Esophagus squamous epithelium (tissue), 5 donors: ENCODE measurements at places on chromosomes 1 and 21.

DNA sequence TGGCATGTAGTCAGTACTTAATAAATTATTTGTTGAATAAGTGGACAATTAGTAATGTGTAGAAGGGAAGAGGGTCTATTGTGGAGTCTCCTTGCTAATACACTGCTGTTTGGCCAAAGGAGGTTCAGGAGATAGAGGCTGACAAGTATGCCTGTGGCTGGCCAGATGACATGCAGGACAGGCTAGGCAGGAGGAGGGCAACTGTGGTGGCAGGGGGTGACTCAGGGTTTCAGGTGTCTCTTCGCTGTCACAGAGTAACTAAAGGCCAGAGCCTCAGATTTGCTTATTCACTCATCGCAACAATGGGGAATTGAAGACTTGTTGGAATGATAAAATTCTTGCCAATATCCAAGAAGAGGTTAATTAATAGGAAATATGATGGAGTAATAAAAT, 33.1 kb downstream of the THRAP3 start:
- no peak for DNase-seq

GRCh38 chr1:185539277-185539943, 194.8 kb upstream of the HMCN1 start:
- DNase-seq = no peak

- no peak for DNase-seq
These were observed 11.5 kb downstream of the RORC start for GRCh38 chr1:151819976-151820623.

GRCh38 chr1:172167796-172168596, 252.5 kb upstream of the C1orf105 start:
- no peak for DNase-seq

- no peak for DNase-seq
These were observed 20.9 kb downstream of the S1PR1 start for GRCh38 chr1:101257500-101258325.

DNA sequence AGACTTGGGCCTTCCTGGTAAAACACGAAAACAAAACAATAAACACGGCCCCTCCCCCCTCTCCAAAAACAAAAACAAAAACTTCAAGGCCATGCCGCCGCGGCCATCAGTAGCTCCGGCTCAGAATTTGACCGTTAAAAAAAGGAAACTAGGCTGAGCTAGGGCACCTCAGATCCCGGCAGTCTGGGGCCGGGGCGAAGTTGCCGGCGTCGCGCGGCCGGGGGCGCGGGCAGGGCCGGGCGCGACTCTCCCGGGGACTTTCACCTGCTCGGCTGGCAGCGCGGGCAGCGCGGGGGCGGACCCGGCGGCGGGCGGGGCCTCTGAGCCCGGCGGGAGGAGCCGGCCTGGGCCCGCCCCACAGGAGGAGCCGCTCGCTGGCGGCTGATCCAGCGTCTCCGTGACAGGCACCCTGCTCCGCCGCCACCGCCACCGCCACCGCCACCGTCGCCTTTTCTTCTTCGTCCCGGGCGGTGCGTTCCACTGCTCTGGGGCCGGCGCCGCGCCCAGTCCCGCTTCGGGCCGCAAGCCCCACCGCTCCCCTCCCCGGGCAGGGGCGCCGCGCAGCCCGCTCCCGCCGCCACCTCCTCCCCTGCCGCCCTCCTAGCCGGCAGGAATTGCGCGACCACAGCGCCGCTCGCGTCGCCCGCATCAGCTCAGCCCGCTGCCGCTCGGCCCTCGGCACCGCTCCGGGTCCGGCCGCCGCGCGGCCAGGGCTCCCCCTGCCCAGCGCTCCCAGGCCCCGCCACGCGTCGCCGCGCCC, at the start of gene NOS1AP:
TSS of gene NOS1AP (plus strand) at position 358 of the 760 bp plus-strand sequence. CDS start 487 bp downstream, outside the sequence.
- peak; percentile 3 for DNase-seq

DNA sequence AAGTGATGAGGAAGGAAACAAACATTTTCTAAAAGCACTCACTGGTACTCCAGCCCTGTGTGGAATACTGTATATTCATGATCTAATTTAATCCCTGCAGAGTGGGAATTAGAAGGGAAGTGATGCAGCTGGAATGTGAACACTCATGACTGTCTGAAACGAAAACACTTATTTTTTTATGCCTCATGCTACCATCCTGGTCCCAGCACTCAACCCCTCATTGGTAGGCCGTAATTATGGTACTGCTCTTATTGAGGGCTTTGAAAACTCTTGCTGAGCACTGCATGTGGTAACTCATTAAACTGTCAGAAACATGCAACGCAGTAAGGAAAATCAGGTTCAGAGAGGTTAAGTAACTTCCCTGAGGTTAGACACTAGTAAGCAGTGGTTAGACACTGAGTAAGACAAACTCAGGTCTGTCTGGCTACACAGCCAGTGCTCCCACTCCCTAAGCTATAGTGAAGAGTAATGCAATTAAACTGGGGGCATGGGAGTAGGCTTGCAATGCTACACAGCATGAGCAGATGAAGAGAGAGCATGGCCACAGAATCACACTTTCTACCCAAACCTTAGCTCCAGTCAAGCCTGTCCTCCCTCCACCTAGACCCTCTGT, 17.3 kb upstream of the TNFSF4 start:
- no peak for DNase-seq

- DNase-seq = no peak
These were observed 2.7 kb upstream of the SAMSN1 start for GRCh38 chr21:14548779-14549178.

- DNase-seq = no peak
These were observed 62.9 kb upstream of the SYT6 start for GRCh38 chr1:114216431-114217173.

DNA sequence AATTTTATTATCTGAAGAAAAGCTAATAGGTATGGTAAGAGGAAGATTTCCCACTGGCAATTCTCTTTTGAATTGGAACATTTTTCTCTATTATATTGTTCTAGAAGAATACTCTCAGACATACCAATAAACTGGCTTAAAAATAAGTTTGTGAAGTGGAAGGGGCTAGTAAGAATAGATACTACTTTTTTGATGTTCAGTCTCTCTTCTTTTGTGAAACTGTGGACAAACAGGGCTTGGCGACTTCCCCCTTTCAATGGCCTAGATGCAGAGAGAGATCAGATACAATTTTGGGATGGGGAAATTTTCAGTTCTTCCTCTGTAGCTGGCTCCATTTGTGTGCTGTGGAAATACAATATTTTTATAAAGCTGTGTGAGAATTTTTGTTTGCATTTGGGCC, 2.5 kb downstream of the PBX1 start:
- DNase-seq = no peak

GRCh38 chr21:44925378-44925755, 4.7 kb upstream of the ITGB2 start:
- no peak for DNase-seq

DNA sequence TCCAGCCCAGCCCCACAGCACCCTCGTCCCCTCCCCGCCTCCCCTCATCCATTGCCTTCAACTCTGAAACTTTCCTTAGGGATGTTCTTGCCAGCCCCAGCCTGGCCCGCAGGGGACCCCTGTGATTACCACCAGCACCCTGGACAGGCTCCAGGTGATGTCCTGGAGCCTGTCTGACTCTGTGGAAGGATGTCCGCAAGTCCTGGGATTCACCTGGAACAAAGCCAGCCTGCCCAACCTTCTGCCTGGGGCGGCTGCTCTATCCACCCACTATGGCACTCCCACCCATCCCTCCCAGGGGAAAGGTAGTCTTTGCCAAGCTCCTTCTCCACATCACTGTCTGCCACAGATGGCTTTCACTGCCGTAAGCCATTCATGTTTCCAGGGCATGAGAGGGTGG, 24.4 kb upstream of the PTPRF start:
- DNase-seq = no peak

DNA sequence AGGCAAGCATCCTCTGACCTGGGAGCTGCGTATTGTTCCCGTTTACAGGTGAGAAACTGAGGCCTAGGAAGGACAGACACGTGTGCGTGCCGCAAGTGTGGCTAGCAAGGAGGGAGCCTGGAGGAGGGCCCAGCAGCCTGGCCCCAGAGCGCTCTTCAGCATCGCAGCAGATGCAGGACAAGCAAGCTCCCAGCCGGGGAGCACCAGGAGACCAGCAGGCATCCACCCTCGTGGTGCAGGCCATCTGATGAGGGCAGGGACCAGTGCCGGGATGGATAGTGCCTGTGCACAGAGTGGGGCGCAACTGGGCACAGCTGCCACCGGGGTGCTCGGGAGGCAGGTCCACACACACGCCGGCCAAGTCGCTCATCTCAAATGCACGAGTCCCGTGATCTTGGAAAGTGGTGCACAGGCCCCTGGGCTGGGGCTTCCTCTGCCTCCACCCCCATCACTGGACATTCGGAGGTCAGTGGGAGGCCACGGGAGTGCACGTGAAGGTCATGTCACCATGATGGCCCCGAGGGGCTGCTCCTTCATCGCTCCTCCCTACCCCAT, 55.1 kb downstream of the COL18A1 start:
- DNase-seq = no peak

GRCh38 chr1:88150330-88150729, 533.7 kb upstream of the PKN2 start:
- no peak for DNase-seq

DNA sequence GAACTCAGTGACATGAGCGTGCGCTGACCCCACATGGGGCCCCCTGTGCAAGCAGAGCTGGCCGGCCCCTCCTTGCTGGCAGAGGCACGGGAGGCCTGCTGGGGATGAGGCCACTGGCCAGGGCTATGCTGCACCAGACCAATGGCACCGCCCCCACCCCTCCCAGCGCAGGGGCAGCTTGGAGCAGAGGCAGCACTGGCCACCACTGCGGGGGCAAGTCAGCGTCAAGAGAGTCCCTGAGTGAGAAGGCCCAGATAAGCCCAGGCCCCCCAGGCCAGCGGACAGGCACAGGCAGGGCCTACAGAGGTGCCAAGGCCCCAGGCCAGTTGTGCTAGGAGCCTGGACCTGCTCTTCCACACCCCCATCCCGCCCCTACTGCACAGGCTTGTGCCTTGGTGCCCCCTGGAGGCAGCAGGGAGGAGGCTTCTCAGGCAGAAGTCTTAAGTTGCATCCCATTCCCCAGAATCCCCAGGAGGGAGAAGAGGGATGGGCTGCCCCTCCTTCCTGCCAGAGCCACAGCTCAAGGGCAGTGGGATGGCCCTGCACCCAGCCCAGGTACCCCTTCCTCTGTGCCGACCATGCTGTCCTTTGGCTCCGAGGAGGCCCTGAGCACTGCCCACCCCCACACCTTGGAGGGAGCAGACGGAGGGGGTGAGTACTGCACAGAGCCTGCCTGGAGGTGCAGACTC, 35.8 kb downstream of the EPHX1 start:
- DNase-seq = no peak

GRCh38 chr1:108082001-108082400, 117.0 kb upstream of the VAV3 start:
- DNase-seq = no peak

DNA sequence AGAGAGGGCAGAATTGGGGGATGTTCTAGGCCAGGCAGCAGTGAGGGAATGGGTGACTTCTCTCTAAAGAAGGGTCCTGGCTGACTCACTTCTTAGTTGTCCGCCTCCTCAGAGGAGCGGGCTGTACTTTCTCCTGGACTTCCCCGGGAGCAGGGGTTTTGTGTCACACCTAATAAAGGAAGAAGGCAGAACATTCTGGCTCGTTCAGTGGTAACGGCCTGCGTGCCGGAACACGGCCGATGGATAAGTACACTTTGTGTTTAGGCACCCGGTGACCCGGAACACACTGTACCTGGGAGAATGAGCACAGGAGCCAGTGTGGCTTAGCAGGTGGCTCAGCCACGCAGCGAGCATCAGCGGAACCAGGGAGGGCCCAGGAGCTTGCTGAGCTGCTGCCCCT, 84.7 kb downstream of the FBXO2 start:
- DNase-seq = no peak

DNA sequence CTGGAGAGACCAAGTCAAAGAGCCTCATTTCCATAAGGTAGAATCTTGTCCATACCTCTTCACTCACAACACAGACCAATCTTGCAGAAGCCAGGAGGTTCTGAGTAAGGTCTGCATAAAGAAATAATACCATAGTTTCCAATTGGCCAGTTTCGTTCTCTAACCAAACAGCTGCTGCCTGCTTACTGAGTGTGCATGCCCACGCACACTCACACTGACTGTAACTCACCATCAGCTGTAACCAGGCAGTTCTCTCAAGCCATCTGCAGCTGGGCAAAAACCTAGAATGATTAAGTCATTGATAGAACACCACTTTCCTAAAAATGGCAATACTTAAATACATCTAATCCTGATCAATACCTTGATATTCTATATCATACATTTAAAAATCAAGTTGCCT, 106.6 kb upstream of the VAV3 start:
- no peak for DNase-seq

DNA sequence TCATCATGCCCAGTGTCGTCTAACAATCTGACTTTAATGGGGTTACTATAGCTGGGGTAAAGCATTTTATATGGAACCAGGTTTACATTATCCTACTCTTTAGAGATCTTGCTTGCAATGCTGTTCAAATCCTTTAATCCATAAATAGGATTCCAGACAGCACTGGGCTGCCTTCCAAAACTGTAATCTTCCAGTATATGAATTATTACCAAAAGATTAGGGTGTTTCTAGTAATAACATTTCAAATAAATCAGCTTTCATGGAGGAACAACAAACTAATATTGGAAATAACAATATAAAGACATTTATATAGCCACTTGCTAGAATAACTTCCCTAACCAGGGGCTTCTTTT, 88.6 kb upstream of the PLXNA2 start:
- no peak for DNase-seq

GRCh38 chr1:3545363-3546047, 65.8 kb downstream of the MEGF6 start:
- no peak for DNase-seq

DNA sequence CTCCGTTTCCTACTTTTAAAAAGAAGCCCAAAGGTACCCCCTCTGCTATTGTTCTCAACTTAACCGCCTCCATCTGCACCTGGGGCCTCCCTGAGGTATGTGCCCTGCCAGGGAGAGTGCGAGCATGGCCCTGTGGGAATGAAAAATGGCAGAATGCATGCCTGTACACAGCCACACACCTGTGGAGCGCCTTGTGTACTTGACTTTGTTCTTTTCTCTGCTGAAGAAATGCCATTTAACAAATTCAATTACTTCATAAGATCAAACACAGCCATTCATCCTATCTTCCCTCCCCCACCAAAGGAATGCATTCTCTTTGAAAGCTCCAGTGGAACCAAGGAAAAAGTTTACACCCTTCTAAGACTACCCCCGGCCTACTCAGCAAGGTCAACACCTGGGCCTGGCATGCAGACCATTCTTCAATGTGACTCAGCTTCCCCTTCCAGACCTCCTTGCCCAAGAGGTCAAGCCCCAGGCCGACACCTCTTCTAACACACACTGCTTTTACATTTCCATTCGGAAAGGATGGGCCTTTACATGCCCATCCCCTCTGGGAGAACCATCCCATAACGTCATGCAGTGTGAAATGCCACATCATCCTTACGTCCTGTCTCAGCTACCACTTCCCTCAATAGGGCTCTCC, 123.7 kb downstream of the SMYD2 start:
- no peak for DNase-seq

- no peak for DNase-seq
These were observed 446.8 kb upstream of the PLXNA2 start for GRCh38 chr1:208691012-208691411.

- DNase-seq = no peak
These were observed 4.9 kb upstream of the GBP1 start for GRCh38 chr1:89069951-89070350.

- DNase-seq = no peak
These were observed 908 bp downstream of the CD53 start for GRCh38 chr1:110873856-110874255.

GRCh38 chr1:82755671-82756070, 954.9 kb downstream of the ADGRL2 start:
- DNase-seq = no peak

- no peak for DNase-seq
These were observed 191.7 kb upstream of the CAMK1G start for GRCh38 chr1:209391792-209392191.
